Stimulated activated CD8-positive, alpha-beta memory T cell treated with anti-CD3 and anti-CD28 coated beads, Interleukin-4, amount 100 ng/mL, for 48 hours (primary cell): ENCODE measurements at places on chromosomes 7 and 10.
A peak's percentile ranks its signal among the peaks of the same experiment; 100 is the strongest.

DNA sequence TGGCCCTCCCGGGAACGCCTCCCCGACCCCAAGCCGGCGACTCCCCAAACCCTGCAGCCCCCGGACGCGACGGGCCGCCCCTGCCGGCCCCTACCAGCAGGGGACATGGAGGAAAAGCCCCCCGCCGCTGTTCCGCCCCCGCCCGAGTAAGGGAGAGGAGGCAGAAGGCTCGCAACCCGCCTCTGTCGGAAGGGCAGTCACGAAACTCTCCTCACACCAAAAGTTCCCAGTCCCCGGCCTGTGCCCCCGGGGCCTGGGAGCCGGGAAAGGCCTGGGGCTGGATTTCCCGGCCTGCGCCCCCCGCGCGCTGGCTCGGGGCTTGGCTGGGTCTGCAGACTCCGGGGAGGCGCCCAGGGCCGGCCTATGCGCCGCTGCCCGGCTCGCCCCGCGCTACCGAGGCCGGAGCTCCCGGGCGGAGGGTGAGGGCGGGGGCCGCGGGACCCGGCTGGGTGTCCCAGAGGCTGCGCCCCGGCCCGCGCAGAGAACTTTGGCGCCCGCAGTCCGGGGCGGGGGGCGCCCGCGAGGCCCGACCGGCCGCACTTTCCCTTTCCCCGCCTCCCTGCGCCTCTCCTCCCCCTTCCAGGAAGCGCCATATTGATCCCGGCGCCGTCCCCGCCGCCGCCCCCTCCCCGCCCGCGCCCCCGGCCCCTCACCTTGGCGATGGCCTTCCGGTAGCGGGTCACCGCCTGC lies 728 bp downstream of the PARD3 start:
- DNase-seq: peak; percentile 24

- DNase-seq: peak; percentile 71
Observed at GRCh38 chr7:99365318-99366141, 9.0 kb upstream of the ARPC1B start.

- no peak for DNase-seq
Observed at GRCh38 chr7:36224934-36225858, 72.1 kb downstream of the EEPD1 start.

DNA sequence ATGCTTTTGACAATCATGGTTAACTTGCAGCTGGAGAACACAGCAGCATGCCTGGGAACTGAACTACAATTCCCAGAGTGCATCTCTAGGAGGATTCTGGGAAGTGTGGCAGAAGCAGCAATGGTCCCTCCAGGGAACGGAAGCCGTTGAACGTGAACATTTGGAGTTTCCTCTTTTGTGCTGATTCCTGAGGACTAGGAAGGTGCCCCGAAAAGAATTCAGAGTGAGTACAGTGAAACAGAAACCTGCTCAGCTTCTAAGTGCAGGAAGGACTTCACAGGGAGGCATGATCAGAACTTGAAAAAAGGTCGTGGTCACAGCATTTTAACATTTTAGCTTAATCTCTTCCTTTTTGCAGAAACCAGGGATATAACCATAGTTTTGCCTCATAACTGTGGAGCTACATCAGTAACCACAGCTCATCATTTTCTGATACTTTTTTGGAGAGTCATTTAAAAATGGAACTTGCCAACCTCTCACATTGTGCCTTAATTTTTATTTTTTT lies at the start of gene NUDT13:
Gene NUDT13, plus strand, starts transcription at position 111 of the 505 bp plus-strand sequence. CDS start 3,911 bp downstream, outside the sequence.
- peak; percentile 54 for DNase-seq

DNA sequence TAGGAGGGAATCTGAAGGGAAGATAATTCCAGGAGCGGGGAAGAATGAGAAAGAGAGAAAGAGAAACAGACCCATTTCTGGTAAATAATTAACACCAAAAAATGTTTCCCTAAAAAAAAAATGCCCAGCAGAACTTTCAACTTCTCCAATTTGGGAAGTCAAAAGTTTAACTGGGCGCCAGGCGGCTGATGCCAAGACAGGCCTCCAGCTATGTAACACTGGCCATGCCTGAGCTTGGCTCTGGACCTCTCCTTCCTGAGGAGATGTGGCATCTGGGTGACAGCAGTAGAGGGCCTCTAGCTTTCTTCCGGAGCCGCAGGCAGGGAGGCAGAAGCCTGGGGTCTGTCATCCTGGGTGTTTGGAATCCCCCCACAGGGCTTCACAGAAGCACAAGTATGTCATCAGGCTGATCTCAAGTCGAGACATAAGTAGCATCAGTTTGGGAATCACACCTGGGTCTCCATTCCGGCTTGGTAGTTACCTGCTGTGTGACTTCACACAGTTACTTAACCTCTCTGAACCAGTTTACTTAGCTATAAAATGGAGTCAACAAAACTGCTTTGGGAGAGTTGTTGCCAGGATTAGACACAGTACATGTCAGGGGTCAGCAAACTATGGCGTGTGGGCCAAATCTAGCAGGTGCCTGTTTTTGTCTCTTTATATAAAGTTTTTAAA lies 50.5 kb upstream of the TCF7L2 start:
- no peak for DNase-seq

- DNase-seq: no peak
Observed at GRCh38 chr7:20651960-20652544, 36.6 kb downstream of the ABCB5 start.

DNA sequence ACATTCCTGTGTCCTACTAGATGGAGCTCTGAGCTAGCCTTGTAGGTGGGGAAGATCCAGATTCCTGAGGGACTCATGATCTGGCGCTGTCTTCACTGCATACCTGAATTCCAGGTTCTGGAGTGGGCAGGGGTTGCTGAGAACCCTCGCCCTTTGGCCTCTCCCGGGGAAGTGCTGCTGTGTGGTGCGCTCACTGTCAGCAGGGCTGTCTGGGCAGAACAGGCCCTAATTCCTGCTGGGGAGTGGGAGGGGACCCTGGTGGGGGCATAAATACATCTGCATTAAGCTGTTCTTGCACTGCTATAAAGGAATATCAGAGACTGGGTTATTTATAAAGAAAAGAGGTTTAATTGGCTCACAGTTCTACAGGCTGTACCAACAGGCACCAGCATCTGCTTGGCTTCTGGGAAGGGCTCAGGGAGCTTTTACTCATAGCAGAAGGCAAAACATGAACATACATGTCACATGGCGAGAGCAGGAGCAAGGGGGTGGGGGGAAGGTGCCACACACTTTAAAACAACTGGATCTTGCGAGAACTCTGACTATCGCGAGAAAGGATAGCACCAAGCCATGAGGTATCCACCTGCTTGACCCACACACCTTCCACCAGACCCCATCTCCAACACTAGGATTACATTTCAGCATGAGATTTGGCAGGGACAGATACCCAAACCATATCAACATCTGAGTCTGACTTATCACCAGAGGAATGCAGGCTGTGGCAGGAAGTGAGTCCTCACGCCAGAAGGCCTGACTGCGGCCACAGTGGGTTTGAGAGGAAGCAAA lies 115.0 kb downstream of the ADCY1 start:
- no peak for DNase-seq

DNA sequence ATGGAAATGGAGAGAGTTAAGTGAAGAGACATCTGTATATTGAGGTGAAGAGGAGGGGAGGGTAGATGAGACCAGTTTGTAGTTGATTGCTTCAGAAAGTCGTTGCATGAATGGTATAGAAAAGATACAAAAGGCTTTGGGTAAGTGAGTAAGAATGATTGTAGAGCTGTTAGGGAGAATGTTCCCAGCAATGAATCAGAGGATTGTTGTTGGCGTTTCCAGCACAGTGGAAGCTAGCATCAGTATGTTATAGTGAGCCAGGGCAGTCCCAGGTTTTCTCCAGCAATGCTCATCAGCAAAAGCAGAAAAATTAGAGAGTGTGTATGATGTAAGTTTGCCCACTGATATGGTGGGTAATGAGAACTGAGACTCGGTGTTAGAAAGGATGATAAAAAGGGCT lies 15.4 kb upstream of the CDK6 start:
- no peak for DNase-seq

- no peak for DNase-seq
Observed at GRCh38 chr7:143359771-143360353, 2.7 kb downstream of the FAM131B start.

GRCh38 chr10:71314028-71314693 lies 4.9 kb upstream of the SLC29A3 start:
- DNase-seq: peak; percentile 66

DNA sequence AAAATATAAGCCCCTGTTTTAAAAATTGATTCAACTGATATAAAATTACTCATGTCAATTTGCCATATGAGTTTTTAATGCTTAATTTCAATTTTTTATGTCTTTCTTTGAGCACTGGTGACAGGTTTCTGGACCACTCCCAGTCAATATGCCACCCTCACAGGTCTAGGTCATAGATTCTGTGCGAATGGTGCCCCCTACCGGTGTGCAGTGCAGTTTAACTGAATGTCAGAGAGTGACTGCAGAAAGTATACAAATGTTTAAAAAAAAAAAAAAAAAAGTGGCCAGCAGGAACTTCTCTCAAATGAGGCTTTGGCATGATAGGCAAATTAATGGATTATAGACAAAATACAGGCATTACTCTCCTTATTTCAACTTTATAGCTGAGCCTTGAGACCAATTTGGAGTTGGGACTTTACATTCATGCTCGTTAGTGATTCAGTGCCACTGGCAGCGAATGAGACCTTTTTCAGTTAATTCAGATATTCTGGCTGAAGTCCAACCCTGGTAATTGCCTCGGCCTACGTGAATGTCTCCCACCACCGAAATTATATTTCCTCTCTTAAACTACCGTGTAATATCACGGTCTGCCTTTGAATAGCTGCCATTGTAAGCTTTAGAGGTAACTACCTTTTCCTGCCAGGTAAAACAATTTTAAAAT lies 427.6 kb downstream of the PHTF2 start:
- DNase-seq: peak; percentile 63

DNA sequence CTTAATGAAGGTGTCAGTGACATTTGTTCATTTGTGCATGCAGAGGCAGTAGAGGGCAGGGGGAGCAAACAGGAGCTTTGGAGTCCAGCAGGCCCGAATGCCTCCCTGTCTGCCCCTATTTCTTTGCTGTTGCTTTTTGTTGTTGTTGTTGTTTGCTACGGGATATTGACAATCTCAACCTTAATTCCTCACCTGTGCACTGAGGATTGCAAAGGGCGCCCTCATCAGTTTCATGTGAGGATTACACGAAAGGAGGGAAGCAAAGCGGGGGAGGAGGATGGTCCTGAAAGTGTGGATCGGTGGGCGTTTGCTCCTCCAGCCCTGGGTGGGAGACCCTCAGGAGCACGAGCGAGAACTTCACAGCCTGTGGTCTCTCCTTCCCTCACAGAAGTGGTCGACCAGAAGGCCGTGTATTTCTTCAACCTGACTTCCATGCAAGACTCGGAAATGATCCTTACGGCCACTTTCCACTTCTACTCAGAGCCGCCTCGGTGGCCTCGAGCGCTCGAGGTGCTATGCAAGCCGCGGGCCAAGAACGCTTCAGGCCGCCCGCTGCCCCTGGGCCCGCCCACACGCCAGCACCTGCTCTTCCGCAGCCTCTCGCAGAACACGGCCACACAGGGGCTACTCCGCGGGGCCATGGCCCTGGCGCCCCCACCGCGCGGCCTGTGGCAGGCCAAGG lies 9.6 kb downstream of the GDF10 start:
- peak; percentile 41 for DNase-seq

DNA sequence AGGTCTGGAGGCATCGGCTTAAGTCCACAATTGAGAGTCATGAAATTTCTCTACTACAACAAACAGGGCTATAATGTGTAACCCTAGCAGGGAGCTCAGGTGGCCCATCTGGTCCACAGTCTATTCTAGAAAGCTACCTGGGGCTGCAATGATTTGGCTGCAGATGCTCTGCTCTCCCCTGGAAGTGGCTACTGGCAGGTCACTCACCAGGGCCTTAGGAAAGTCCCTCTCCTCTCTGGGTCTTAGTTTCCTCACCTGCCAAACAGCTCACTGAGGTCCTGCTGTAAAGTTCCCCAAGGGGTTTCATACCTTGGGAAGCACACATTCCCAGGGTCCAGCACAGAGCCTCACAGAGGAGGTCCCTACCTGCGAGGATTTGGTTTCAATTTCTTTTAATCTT lies 2.5 kb downstream of the IGFBP3 start:
- no peak for DNase-seq

GRCh38 chr7:122674502-122674901 lies 24.4 kb downstream of the RNF133 start:
- no peak for DNase-seq

DNA sequence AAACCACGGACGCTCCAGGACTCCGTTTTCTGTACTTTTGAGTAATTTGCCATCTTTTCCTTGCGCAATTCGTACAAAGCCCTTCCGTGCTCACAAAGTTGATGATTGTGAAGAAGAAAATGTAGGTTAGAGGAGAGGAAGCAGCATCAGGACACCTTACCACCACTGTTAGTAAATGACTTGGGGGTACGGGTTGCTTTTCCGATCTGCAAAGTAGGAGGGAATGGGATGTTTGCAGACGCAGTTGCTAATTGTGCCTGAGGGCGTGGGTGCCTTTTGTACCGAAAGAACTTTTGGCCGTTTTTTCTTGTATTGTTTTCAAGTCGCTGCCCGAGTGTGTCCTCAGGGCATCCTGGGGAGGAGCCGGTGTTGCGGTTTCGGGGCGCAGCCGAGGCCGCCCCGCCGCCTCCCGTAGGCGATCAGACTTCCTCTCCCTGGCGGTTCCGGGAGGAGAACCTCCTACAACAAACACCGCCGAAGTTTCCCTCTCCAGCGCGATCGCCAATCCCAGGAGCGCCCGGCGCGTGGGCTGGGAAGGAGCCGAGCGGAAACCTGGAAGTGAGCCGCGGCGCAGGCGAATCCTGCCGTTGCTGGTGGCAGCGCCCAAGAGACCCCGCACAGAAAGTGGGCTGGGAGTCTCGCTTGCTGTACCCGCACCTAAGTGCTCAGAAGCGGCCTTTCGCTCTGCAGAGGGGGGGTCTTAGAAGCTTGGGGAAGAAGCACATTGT lies 1.0 kb downstream of the PRR15 start:
- peak; percentile 24 for DNase-seq

DNA sequence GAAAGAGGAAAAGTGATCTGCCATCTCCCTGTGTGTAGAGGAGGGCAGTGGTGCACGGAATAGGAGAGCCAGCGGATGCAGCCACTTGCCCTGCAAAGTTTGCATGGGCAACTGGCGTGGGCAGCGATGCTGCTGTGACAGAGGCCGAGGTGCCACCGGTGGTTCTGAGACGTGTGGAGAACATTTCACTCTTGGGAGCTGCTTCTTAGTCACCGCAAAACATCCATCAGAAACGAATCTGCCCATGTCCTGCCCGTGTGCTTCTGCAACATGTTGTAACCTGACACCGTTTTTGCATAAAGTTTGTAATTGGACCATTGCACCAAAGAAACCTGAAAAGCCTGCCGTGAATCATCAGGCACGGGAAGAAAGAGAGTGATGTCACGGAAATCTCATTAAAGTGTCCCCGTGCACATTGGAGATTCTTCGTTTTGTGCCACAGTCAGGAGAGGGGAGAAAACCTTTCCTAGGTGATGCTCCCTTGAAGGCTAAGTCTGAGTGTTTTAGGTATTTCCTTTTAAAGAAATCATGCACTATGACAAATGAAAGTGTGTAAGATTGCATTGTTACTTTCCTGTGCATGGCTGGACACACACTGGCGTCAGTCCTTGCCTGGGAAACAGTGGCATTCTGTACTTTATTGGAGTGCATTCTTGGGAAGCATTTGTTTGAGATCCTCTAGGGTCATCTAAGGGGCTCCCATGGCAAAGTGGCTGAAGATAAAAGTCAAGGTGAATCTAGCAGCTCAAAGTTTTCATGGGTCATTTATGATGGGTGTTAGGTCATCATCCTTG lies 302.6 kb downstream of the KLF6 start:
- DNase-seq: no peak

- no peak for DNase-seq
Observed at GRCh38 chr7:70421319-70421718, 710.6 kb upstream of the GALNT17 start.

- DNase-seq: no peak
Observed at GRCh38 chr10:68870545-68871104, 30.5 kb upstream of the DDX50 start.

GRCh38 chr7:150668472-150668911 lies 17.0 kb upstream of the GIMAP2 start:
- peak; percentile 70 for DNase-seq
